Brain pericyte (primary cell): ENCODE measurements at places on chromosomes 3 and 15.

GRCh38 chr3:106376016-106376570, 507.3 kb upstream of the CBLB start:
- DNase-seq: no peak

DNA sequence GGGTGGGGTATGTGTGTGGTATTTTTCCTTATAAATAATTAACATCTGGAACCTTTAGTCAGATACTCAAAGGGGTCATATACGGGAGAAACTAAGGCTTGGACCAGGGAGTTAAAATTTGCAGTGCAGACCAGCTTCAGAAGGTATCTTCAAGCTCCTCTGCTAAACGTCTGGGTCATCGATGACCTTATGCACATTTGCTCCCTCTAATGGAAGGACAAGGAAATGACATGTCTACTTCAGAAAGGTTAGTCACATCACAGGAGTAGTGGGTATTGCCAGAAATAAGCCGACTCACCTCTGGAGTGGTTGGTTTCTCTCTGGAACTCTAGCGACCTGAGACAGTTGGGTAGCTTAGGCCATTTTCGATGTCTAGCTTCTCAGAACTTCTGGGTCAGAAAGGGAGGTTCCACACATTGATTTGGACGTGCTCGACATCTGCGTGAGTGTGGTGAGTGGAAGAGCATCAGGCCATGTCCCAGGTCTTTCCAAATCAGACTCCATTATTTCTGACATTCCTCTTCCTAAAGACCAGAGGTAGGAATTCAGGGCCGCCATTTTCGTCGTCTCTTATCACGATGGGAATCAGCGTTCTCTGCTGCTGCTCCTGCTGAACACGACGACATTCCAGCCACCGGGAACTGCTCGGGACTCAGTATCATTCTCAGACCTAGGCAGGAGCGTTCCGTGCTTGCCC, 31.8 kb upstream of the RASA2 start:
- DNase-seq: no peak

- no peak for DNase-seq
These were observed 62.3 kb downstream of the IQSEC1 start for GRCh38 chr3:13010780-13011572.

GRCh38 chr15:68808091-68808490, 12.6 kb downstream of the ANP32A start:
- DNase-seq: no peak
